ENCODE measurements at places on chromosomes 11 and 22.

GRCh38 chr11:82757660-82758357, 24.1 kb upstream of the FAM181B start:
- no peak for DNase-seq

DNA sequence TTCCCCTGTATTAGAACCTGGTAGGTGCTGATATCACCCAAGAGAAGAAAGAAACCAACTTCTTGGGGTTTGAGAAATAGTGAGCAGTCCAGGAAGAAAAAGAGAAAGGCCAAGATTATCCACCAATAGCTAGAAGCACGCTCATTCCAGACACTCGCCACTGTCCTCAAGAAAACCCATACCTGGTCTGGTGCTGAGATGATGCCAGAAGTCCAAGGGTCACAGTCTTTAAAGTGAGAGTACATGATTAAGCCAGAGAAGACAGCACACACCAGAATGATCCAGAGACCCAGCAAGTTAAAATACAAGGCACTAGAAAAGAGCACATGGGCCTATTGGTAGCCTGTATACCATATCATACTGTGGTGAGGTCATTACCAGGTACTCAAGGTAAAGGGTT, 23.6 kb downstream of the SLC5A12 start:
- DNase-seq: no peak

- peak; percentile 68 for DNase-seq
Observed at GRCh38 chr11:67031791-67032561, 9.0 kb downstream of the SYT12 start.

GRCh38 chr11:8192016-8192895, 23.4 kb upstream of the RIC3 start:
- peak; percentile 65 for DNase-seq

DNA sequence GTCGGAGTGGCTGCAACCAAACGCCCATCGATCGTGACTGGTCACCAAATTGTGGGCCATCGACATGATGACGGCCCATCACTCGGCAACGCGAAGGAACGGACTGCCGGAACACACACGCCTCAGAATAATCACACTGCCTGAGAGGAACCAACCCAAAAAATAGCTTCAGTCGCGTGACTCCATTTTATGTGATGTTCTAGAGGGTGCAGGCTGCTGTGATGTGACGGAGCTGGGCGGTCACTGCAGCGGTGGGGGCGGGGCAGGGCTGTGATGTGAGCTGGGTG, 174.6 kb downstream of the CTTN start:
- DNase-seq: no peak
